ENCODE measurements at places on chromosomes 11 and 22. TPM values are rescaled to one million over a fixed set of nuclear protein-coding genes. Genes with fewer than 3 reads are reported as not detected.
A peak's percentile ranks its signal among the peaks of the same experiment; 100 is the strongest.

Gene TSPAN18
- 42.3 TPM for total RNA-seq

Gene PAMR1
- total RNA-seq = not detected

Gene JAML
- 103 TPM for total RNA-seq

GRCh38 chr11:17867341-17867740 is 132.8 kb downstream of the KCNC1 start:
- no peak overlapping the region for H3K4me3 ChIP-seq
- H3K27me3 ChIP-seq = no peaks in the 10 kb centered on the region
- H3K36me3 ChIP-seq = peaks cover 11% of the 10 kb centered on the region
- H3K27ac ChIP-seq = no peak overlapping the region
- H3K4me1 ChIP-seq = no peaks in the 10 kb centered on the region

- no peak for DNase-seq
- no peak overlapping the region for H3K27ac ChIP-seq
- H3K4me3 ChIP-seq = no peak overlapping the region
These were observed 145.0 kb downstream of the CCDC34 start for GRCh38 chr11:27217948-27218420.

- no peaks in the 10 kb centered on the region for H3K27me3 ChIP-seq
- no peak overlapping the region for H3K4me3 ChIP-seq
- DNase-seq = no peak
- no peaks in the 10 kb centered on the region for H3K4me1 ChIP-seq
These were observed 340.4 kb downstream of the OPCML start for GRCh38 chr11:133191931-133192330.

GRCh38 chr11:33063326-33063881 is 24.0 kb downstream of the TCP11L1 start:
- DNase-seq = no peak
- H3K4me3 ChIP-seq = no peak overlapping the region
- peak overlapping the region; percentile 5 for H3K27ac ChIP-seq
- H3K36me3 ChIP-seq = peaks cover 58% of the 10 kb centered on the region
- H3K27me3 ChIP-seq = no peaks in the 10 kb centered on the region

DNA sequence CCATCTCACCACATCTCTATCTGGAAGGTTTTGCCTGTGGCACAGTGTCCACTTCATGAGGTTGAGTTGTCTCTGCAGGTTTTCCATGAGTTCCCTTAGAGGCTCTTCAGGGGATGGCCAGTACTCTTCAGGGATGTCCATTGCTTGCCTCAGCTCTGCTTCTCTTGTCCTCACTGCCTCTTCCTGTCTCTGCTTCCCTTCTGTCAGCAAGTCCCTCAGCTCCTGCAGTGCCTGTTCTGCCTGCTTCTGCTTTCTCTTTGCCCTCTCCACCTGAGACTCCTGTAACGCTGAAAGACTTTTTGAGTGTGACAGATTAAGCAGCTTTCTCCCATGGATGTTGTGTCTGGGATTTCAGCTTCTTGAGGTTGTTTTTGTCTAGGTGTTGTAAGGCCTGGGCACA is 38.2 kb upstream of the MRPL17 start:
- H3K4me3 ChIP-seq = no peak overlapping the region
- no peaks in the 10 kb centered on the region for H3K27me3 ChIP-seq
- H3K4me1 ChIP-seq = peaks cover 57% of the 10 kb centered on the region
- peaks cover 99% of the 10 kb centered on the region for H3K36me3 ChIP-seq
- peak overlapping the region; percentile 33 for H3K27ac ChIP-seq
- no peak for DNase-seq

DNA sequence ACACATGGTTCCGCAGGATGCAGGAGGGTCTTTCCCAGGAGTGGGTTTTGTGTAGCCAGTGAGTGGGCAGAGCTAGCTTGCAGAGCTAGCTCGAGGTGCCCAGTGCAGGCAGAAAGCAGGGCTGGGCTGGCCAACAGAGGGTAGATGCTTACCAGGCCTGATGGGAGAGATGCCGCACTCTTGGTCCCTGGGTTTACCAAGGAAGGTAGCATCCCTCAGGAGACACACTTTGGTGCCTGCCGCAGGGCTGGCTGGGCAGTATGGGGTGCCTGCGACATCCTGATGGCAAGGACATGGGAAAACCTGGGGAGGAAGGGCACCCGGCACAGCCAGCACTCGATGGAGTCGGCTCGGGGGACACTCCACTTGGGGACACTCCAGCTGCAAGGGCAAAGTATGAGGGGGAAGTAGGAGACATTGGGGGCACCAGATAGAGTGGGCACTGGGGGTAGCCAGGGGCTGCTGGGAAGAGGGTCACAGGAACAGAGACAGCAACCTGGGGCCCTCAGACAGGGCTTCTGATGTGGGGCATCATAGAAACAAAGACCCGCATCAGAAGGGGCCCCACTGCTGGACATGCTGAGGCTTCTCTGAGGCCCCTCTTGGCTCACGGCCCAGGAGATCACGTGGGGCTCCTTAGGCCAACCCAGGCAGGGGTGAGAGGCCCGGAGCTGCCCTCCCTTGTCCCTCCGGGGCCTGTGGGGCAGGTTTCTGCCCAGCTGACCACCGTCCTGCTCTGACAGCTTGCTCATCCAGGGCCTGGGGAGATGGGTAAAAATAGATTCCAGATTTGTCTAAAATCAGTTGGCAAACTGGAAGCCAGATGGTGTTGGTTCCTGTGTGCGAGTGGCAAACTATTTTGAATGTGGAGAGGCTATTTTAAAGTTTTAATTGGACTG is 89.8 kb downstream of the MORC2 start:
- no peaks in the 10 kb centered on the region for H3K27me3 ChIP-seq
- no peaks in the 10 kb centered on the region for H3K36me3 ChIP-seq
- H3K4me1 ChIP-seq = peaks cover 1% of the 10 kb centered on the region
- no peak overlapping the region for H3K4me3 ChIP-seq
- DNase-seq = no peak

DNA sequence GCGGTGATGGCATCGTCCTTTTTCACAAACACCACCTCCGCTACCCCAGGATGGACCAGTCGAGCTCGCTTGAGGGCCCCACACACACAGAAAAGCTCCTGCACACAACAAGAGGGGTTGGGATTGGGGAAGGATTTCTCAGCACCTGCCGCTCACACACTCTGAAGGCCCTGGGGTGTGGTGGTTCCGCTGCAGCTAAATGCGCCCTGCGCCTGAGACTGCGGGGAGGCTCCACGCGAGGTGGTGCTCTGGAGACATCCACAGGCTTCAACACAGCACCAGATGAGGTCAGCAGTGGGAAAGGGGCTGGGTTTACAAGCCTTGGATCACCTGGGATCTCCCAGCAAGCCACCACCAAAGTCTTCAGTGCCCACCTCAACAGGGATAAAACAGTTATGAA is 22.7 kb downstream of the POLDIP3 start:
- H3K4me3 ChIP-seq = no peak overlapping the region
- H3K4me1 ChIP-seq = no peaks in the 10 kb centered on the region
- no peak overlapping the region for H3K27ac ChIP-seq
- no peak for DNase-seq

- H3K36me3 ChIP-seq = peaks cover 74% of the 10 kb centered on the region
- H3K4me1 ChIP-seq = peaks cover 70% of the 10 kb centered on the region
- H3K27ac ChIP-seq = peak overlapping the region; percentile 38
- DNase-seq = no peak
These were observed 3.2 kb downstream of the NUP50 start for GRCh38 chr22:45166932-45167331.

DNA sequence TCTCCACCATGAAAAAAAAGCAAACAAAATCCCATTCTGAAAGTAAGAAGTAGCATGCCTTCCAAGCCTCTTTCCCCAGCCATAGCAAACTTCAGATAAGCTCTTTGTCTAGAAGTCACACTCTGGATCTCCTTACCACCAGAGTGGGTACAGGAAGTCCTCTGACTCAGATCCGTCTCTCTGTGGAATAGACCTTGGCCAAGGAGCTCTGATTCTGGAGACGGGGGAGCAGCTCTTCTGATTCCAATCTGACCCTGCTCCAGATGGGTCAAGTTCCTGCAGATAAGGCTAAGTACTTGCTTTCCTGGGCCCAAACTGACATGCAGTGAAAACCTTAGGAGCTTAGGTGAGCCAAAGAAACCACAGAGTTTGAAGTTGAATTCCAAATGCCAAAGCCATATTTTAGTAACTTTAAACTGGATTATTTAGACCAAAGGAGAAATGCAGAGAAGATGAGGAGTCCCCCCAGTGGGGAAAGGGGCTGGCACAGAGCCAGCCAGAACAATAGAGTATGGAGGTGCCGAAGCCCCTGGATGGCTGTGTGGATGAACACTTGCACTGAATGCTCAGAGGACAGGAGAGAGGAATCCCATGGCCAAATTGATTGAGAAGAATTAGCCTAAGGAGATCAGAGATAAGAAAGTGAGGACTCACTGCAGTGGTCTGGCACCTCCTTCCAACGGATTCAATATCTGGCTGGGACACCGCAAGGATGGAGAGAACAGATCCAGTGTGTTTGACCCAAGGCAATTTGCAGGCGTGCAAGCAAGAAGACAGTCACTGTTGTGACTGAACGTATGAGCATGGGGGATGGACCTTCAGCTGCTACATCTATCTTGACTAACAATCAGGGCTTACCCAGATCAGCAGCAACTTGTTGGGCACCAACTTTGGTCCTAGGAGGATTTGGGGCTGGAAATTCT is 54.9 kb downstream of the ENDOD1 start:
- no peak for DNase-seq
- no peaks in the 10 kb centered on the region for H3K36me3 ChIP-seq
- H3K27me3 ChIP-seq = peaks cover 33% of the 10 kb centered on the region
- H3K27ac ChIP-seq = no peak overlapping the region

GRCh38 chr11:117428856-117429229 is 101.2 kb downstream of the CEP164 start:
- no peaks in the 10 kb centered on the region for H3K36me3 ChIP-seq
- H3K4me3 ChIP-seq = no peak overlapping the region
- peaks cover 2% of the 10 kb centered on the region for H3K4me1 ChIP-seq
- no peak for DNase-seq
- peaks cover 2% of the 10 kb centered on the region for H3K27me3 ChIP-seq

GRCh38 chr11:7585816-7586215 is 72.0 kb downstream of the PPFIBP2 start:
- DNase-seq = no peak
- H3K4me1 ChIP-seq = peaks cover 13% of the 10 kb centered on the region
- no peaks in the 10 kb centered on the region for H3K36me3 ChIP-seq
- H3K27ac ChIP-seq = no peak overlapping the region
- H3K27me3 ChIP-seq = peaks cover 7% of the 10 kb centered on the region
- no peak overlapping the region for H3K4me3 ChIP-seq

DNA sequence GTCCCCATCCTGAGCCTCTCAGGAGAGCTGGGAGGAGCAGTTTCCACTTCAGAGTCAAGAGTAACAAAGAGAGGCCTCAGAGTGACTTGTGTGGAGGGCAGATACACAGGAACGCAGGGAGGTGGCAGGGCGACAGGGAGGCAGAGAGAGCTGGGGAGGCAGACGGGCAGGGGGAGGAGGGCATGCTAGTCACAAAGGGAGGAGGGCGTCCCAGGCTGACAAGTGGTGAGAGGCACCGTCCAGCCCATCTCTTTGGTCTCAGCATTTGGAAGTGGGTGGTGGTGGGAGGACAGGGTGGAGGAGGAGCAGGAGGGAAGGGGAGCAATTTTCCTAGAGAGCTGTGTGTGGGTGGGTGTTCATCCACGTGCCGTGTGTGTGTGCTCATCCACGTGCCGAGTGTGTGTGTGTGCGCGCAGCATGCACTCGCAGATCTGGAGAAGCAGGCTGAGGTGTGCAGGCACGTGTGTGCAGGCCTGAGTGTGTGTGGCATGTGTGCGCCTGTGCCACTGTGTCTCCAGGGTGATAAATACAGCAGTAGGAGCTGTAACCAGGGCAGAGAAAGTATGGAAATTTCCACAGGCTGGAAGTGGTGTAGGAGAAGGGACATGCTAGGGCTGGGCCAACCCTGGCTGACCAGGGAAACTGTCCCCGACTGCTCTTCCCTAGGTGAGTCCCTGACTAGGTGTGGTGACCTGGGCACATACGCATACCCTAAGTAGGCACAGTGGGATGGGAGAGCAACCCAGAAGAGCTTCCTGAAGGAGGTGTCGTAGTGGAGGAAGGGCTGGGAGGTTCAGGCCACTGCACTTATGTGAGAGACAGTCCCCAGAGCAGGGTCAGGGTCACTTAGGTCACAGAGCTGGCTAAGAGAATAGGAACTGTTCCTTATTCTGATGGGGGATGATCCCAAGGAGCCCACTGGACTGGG is 7.3 kb upstream of the PDE2A start:
- no peak overlapping the region for H3K4me3 ChIP-seq
- H3K36me3 ChIP-seq = peaks cover 15% of the 10 kb centered on the region
- H3K27me3 ChIP-seq = peaks cover 27% of the 10 kb centered on the region
- peaks cover 21% of the 10 kb centered on the region for H3K4me1 ChIP-seq

DNA sequence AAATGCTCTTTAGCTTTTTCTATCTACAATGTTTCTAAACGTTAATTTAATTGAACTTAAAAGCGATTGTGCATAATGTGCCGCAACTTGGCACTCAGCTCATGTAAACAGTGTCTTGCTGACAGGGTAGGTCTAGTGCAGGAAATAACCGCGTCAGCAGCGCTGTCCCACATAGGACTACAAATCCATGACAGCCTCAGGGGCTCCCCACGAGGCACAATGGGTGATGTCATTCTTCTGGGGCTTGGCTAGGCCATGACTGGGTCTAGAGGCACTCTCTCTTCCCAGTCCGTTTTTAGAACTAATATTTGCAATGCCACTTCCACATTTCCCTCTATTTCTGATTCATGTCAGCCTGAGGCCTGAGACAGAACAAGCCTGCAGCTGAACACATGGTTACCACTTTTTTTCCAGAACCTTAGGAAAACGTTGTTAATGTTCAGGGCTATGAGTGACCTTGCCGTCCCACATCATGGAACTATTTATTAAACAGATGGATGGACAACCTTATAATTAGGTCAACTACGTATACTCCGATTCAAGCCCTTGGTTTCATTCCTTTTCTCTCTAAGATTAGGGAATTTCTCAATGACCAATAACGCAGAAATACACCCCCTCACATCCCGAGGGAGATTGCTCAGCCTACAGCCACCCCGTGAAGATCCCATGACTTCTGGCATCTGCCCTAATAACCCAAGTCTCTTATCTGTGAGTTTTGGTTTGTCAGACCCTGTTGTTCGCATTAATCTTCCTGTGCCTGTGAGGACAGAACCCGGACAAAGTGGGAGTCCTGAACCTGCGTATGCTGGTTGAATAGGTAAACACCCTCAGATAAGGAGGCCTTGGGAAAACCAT is 19.4 kb upstream of the SNX32 start:
- peaks cover 26% of the 10 kb centered on the region for H3K27me3 ChIP-seq
- H3K4me1 ChIP-seq = peaks cover 17% of the 10 kb centered on the region
- no peak overlapping the region for H3K4me3 ChIP-seq
- no peak for DNase-seq
- no peak overlapping the region for H3K27ac ChIP-seq
- peaks cover 4% of the 10 kb centered on the region for H3K36me3 ChIP-seq

DNA sequence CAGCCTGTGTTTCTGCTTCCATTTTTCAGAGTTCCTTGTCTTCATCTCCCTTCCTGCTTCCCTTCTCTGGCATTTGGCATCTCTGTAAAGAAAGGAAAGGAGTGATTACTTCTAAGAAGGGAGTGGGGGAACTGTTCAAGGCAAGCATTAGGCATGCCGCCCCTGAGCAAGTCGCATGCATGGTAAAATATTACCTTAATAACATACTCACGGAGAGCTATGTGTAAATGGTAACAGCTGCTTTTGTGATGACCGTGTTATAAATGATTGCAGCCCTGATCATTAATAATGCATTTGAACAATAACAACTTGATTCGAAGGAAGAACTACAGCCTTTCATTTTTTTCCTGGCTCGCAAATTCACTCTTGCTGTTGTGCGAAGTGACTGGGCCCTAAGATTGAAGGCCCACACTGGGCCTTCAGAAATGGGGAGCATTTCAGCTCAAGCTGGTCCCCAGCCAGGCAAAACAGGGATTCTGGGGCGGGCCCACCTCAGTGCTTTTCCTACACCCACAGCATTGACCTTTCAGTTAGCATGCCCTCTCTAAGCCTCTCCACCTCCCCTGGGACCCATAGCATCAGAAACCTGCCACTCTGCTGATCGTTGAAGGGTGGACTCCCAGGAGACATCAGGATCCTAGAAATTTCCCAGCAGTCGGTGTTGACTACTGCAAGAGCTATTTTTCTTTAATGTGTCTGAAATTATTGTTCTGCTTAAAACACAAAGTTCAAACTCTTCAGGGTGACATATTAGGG is 263.0 kb upstream of the CADM1 start:
- H3K27ac ChIP-seq = no peak overlapping the region
- no peak overlapping the region for H3K4me3 ChIP-seq
- H3K27me3 ChIP-seq = peaks cover 1% of the 10 kb centered on the region

Measured in activated CD4-positive, alpha-beta memory T cell treated with anti-CD3 and anti-CD28 coated beads, Interleukin-2, amount 10 ng/mL, durations not matched to agents 7 days and 5 days (primary cell).